Breast epithelium (tissue), 4 donors: ENCODE measurements at places on chromosomes 13 and 19. TPM values are rescaled to one million over a fixed set of nuclear protein-coding genes. Genes with fewer than 3 reads are reported as not detected.

SIGLEC9 gene
- total RNA-seq = 4.3 TPM

GIPC3 gene
- total RNA-seq = 0.64 TPM

TMEM221 gene
- 0.64 TPM for total RNA-seq

RAB3A gene
- total RNA-seq = 0.66 TPM

C1QTNF9B gene
- total RNA-seq = 0.32 TPM

LYPD5 gene
- 0.48 TPM for total RNA-seq

ACER1 gene
- total RNA-seq = not detected

SBNO2 gene
- 15.4 TPM for total RNA-seq

PSG11 gene
- total RNA-seq = not detected

NOTCH3 gene
- 22.7 TPM for total RNA-seq

RAB4B gene
- total RNA-seq = 28.2 TPM

IFNL1 gene
- not detected for total RNA-seq
